ENCODE measurements at places on chromosomes 13 and 19.

GRCh38 chr13:103431856-103432255, 365.6 kb upstream of the SLC10A2 start:
- DNase-seq, result no peak

- no peak for DNase-seq
Observed at GRCh38 chr13:53017433-53017970, 11.1 kb upstream of the OLFM4 start.

DNA sequence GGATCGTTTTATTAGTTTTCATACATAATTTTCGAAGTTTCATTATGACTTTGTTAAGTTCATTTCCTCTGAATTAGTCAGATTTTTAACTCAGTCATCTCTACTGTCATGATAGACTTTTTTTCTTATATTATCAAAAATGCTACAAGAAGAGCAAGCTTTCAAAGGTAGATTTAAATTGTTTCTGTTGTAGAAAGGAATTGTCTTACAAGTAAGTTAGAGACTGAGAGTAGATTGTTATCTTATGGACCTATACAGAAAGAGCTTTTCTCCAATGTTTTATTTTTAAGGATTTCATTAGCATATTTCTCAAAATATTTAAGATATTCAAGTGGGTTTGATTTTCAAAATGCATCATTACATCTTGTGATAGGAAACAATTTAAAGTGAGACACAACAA, 2.7 kb downstream of the MAB21L1 start:
- DNase-seq, result no peak

DNA sequence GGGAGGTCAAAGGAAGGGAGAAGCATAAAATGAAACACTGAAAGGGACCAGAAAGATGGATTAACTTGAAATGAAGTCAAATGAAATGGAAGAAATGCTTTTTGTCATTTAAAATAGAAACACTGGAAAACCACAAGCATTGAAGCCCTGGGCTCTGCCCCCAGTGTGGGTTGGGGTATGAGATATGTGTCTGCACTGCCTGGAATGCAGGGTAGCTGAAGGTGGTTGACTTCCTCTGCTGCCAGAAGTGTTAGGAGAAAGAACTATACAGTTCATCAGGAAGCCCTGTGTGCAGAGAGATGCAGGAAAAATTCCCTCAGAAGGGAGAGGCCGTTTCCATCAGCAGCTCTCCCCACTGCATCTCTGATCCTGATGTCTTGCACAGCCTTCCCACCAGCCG, 69.2 kb downstream of the DHRS12 start:
- no peak for DNase-seq

- DNase-seq, result no peak
Observed at GRCh38 chr19:17429641-17430113, 9.8 kb downstream of the MVB12A start.

Data from activated naive CD4-positive, alpha-beta T cell treated with anti-CD3 and anti-CD28 coated beads for 36 hours (primary cell).